Stimulated activated CD4-positive, alpha-beta T cell treated with anti-CD3 and anti-CD28 coated beads, TNF-alpha, amount 100 ng/mL, for 1 hour (primary cell): ENCODE measurements at places on chromosomes 4 and X.

DNA sequence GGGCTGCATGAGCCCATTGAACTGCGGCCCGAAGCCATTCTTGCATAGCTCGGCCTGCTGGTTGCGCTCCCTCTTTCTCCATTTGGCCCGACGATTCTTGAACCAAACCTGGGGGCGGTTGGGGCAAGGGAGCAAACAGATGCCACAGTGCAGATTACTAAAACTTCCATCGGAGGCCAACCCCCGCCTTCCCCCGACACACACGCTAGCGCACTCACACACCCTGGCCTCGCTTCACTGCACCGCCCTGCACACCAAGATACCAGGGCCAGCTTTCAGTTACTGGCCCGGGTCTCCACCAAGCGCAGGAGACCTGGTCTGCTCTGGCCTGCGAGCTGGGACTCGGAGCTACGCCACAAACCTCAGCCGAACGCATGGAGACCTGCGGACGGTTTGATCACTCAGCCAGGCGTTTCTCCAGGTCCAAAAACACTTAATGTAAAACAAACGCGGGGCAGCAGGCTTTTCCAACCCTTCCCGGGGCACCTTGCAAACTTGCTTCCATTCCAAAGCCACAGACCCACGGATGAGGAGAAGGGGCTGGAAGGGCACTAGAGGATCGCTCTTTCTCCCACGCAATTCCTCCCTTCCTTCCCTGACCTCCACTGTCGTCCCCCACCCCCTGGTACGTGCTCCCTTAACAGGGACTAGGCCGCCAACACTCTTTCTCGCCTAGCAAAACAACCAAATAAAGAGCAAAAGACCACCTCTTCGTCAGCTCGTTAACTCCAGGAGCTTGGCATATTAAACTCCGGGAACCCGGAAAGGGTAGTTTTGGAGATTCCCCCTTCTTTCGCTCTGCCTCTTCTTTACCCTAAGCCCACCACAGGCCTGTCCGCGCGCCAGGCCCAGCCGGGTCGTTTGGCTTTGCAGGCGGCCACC lies 4.1 kb downstream of the PITX2 start:
- DNase-seq: no peak

- no peak for DNase-seq
These were observed 120.3 kb downstream of the RASL11B start for GRCh38 chr4:52982255-52982945.

DNA sequence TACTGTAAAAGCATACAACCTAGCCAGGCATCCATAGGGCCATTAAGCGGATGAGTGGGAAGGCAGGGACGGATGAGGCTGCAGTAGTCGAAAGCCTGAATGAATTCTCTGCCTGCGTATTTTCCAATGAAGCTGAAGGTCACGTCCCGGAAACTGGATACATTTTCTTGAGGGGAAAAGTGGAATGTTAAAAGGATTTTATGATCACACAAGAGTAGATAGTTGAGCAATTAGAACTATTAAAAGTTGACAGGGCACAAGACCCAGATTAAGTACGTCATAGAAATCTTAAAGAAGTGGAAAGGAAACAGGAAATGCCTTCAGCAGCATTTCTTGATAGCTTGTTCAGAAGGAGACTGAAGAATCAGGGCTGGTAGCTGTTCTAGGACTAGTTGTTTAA lies 98.3 kb upstream of the CXXC4 start:
- DNase-seq: no peak

- DNase-seq: no peak
These were observed 2700.3 kb downstream of the ARAP2 start for GRCh38 chr4:33543941-33544450.

DNA sequence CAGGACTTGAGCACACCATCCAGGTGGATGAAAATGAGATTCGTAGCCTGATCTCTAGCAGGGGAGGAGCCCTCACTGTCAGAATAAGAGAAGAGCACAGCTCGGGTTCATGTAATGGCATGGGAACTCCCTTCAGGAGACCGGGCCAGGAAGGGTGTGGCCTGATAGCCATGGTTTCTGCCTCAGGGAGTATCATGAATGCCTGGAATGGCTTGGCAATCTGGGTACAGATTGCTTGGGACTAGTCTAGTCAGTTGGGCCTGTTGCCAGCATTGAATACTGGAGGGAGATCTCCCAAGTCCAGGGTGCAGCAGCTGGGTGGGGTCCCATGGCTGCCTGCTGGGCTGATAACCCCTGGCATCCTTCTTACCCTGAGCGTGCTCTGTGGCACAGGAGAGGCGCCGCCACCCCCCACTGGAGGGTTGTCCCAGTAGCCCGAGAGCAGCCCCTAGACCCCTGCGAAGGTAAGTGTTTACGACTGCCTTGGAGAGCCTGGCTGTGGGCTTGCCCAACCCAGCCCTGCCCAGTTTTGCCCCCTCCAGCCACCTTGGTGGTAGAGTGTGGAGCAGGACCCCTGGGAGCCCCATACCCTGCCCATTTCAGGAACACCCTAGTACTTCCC lies 298.8 kb downstream of the TEX13A start:
- no peak for DNase-seq

GRCh38 chrX:103483720-103484119 lies 35.6 kb downstream of the RAB40A start:
- no peak for DNase-seq

GRCh38 chr4:184450045-184450444 lies 24.3 kb downstream of the IRF2 start:
- DNase-seq: no peak

GRCh38 chrX:36908801-36909675 lies 99.1 kb upstream of the FAM47C start:
- no peak for DNase-seq

DNA sequence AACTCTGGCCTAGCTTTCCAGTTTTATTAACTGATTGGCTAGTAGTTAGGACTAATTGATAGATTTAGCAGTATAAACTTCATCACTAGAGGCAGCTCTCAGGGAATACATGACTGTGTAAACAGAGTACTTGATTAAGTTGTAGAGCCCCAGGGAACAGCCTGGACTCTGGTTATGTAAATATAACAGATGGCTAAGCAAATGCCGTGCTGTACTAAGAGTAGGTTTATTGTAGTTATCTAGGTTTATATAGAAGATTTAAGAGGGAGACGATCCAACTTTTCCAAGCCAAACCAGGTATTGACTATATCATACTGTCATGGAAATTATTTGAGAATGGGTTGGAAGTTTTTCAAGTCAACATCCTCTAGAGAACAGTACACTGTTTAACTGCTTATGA lies 463.4 kb upstream of the GRID2 start:
- no peak for DNase-seq

DNA sequence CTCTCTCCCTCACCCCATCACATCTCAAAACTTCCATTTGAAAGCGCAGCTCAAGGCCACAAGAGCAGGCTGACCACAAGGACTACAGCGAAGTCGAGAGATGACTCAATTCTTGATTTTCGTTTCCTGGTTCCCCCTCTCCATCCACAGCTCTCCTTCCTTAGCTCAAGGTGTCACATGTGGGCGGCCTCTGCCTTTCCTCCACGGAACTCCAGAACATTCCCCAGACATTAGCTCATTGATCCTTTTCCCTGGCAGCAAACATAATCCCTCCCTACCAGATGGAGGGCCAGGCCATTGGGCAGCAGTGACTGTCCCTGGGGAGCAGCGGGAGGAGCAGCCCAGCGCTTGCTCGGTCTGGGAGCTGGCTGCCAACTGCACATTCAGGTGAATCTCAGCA lies 56.3 kb downstream of the CCDC149 start:
- no peak for DNase-seq

GRCh38 chrX:11446949-11447348 lies 153.7 kb downstream of the AMELX start:
- DNase-seq: no peak

GRCh38 chr4:43394976-43395375 lies 502.5 kb downstream of the GRXCR1 start:
- DNase-seq: no peak

GRCh38 chr4:169222761-169223160 lies 48.0 kb downstream of the SH3RF1 start:
- no peak for DNase-seq

- DNase-seq: no peak
These were observed 35.8 kb downstream of the KDM6A start for GRCh38 chrX:44908827-44909226.

- DNase-seq: no peak
These were observed 311.3 kb upstream of the EMCN start for GRCh38 chr4:100828986-100829685.

- DNase-seq: no peak
These were observed 16.8 kb upstream of the THOC2 start for GRCh38 chrX:123749643-123750042.

- DNase-seq: no peak
These were observed 230.9 kb downstream of the IQCM start for GRCh38 chr4:149584722-149585121.

GRCh38 chr4:131046821-131047220 lies 1950.9 kb downstream of the C4orf33 start:
- DNase-seq: no peak

DNA sequence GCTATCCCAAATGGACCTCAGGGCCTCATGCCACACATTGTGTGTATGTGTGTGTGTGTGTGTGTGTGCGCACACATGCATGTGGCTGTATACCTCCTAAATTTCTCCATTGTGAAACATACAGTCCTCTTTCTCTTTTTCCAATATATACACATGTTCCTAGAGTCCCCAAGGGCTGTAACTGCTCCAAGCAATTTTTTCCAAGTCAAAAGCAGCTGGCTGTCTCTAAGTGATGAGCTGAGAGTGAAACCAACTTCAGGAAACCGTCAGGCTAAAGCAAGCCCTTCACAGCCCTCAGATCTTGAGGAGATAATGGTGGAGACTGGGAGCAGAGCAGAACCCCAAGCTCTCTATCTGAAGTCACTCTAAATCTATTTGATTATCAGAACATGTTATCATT lies 496.1 kb upstream of the DIPK2B start:
- DNase-seq: no peak

- no peak for DNase-seq
These were observed 15.1 kb downstream of the UBE2K start for GRCh38 chr4:39712819-39713607.

DNA sequence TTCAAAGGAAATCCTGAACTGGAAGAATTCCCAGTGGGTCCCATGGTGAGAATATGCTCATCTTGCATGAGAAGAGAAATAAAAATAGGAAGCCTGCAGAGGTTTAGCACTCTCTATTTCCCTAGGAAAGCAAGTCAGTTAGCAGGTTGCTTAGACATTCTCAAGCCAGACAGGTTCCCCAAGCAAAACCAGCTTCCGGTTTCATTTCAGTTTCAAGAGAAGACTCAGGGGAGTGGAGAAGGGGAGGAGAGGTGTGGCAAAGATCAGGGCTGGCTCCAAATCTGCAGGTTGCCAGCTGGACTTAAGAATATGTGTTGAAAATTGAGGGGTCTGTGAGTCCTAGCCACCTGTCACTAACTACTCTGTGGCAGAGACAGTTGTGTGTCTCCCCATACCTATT lies 107.5 kb downstream of the CLNK start:
- no peak for DNase-seq

DNA sequence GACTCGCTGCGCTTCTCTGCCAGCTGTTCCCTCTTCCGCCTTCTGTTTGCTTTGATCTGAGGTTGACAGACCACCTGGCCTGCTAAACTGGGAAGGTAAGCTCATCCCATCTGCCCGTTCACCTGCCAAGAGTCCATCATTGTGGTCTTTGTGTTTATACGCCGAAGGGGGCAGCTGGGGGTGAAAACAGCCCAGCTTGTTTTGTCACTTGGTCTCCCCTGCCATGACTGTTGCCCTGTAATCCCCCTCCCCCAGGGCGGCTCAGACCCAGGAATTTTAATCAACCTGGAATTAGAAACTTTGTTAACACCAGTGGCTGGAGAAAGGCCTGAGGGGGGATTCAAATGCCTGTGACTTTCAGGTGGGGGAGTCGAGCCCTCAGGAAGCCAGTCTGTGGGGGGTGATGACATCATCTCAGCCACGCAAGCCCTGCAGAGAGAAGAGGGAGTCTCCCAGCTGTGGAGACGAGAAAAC lies 333.3 kb downstream of the BCOR start:
- DNase-seq: no peak

- no peak for DNase-seq
These were observed 416.2 kb upstream of the PRKX start for GRCh38 chrX:4129626-4130025.

- no peak for DNase-seq
These were observed 2.2 kb downstream of the NMU start for GRCh38 chr4:55633903-55634302.

DNA sequence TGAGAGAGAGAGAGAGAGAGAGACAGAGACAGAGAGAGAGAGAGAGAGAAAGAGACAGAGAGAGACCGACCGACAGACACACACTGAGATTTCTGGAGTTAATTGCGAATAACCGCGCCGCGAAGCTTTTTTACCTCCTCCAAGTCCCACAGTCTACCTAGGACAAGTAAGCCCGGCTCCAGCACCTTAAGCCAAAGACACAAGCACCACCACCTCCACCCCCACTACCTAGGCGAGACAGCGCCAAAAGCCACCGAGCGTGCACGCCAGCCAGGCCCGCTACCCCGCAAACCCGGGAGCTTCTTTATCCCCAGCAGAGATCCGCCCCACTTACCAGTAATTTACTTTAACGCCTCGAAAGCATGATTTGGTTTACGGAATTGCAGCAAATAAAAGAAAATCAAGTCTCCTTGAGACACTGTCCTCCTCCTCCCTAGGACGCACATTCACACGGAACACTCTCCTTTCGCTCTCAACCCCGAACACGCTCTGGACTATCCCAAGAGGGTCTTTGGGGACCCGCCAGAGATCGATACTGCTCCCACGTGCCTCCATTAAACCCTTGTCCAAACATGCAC lies 649.6 kb upstream of the DIPK2B start:
- DNase-seq: no peak

DNA sequence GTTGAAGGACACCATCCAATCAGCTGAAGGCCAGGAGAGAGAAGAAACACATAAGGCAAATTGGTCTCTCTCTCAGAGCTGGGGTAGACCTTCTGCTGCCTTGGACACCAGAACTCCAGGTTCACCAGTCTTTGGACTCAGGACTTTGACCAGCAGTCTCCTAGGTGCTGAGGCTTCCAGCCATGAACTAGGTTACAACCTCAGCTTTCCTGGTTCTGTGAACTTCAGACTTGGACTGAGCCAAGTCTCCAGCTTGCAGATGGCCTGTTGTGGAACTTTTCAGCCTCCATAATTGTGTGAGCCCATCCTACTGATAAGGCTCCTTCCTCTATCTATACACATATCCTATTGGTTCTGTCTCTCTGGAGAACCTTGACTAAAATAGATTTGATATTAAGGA lies 20.6 kb upstream of the BBS12 start:
- no peak for DNase-seq

DNA sequence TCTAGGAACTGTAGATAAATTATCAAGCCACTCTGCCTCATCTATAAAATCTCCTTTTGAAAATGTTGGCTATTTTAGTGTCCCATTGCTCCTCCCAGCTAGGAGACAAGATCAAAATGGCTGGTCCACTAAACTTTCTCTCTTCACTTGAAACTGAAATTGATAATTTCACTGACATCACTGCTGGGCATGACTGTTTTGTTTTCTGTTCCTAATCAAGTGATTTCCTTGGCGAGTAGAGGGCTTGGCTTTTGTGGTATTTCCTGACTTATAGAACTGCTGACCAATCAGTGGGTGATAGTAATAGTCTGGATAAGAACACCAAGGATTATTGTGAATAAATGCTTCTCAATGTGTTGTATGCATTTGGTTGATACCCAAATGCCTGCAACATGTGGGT lies 2152.9 kb downstream of the ARAP2 start:
- no peak for DNase-seq
